ENCODE measurements at places on chromosomes 2 and 18.

DNA sequence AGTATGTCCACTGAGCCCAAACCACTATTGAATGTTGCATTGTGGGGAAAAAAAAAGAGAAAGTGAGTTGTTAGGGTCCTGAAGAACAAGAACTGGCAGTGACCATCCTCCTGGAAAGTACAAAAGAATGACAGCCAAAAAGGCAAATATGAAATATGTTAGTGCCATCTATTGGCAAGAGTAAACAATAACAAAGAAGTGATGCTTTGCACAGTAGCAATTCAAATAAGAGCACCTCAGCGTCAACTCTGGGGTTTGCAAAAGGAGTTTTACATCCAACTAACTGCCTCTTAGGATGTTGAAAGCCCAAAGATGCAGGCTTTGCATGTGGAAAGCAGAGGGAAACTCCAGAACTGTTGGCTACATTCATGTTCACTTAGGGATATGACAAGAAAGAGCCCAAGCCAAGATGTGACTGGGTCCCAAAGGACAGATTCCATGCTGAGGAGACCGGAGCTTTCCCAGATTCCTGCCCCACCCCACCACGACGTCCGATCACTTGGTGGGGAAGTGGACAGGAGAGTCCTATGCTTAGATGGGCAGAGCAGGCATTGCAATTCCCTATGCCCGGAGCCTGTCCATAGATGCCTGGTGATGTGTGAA is 15.6 kb downstream of the TRABD2A start:
- DNase-seq = no peak

DNA sequence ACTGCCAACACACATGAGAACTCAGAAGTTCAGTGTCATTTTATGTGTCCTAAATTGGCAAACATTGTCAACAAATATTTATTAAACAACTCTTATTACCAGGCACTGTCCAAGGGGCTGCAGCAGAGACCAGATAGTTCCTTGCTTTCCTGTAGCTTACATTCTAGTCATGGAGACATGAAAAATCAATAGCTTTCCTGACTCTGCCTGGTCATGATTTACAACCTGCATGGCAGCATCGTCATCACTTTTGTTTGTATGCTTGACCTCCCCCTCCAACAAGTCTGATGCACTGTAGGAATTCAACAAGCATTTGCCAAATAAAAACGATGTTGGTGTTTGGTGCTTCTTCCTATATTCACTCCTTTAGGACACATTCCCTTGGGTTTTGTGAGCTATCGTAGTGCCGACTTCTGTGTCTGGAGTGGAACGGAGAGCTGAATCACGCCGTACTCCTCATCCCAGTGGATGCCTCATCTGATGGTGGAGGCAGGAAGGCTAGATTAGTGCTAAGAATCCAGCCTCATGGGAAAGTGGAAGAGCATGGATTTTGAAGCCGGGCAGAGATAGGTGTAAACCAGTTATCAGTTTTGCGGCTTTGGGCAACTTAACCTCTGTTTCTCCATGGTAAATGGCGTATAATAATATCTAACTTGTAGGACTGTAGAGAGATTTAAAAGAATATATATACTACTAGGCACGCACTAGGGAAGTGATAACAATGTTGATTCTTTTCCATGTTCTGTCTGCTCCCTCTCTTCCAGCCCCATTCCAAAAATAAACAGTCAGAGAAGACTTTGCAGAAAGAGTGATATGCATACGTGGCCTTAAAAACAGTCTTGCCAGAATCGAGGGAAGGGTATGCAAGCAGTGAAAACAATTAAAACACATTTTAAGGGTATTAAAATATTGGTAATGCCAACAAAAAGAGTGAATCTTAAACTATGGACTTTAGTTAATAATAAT is 120.5 kb upstream of the ZFP36L2 start:
- DNase-seq = no peak

DNA sequence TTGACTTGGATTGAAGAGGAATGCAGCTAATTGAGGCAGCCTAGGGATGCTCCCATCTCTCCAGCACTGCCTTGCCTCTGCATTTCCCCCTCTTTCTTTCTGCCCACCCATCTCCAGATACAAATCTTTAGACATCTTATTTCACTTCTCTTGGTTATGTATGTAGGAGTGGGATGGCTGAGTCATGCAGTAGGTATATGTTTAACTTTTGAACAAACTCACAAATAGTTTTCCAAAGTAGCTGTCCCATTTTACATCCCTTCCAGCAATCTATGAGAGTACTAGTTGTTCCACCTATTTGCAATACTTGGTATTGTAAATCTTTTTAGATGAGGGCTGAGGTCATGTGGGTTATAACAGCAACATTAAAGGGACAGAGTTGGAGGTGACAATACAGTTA is 329.9 kb downstream of the DYSF start:
- DNase-seq = no peak

- DNase-seq = no peak
Observed at GRCh38 chr18:50748243-50749229, 71.3 kb downstream of the MRO start.

GRCh38 chr2:219668316-219668715 is 40.9 kb downstream of the SLC4A3 start:
- no peak for DNase-seq

- no peak for DNase-seq
Observed at GRCh38 chr2:221571551-221572218, 419 bp downstream of the EPHA4 start.

- DNase-seq = no peak
Observed at GRCh38 chr2:99403084-99403483, 65.9 kb downstream of the EIF5B start.

- DNase-seq = no peak
Observed at GRCh38 chr2:202486351-202486750, 110.2 kb downstream of the BMPR2 start.

- no peak for DNase-seq
Observed at GRCh38 chr18:42187611-42188380, 232.8 kb downstream of the PIK3C3 start.

GRCh38 chr2:144374163-144374661 is 145.7 kb downstream of the ZEB2 start:
- no peak for DNase-seq

GRCh38 chr18:31247574-31248199 is 70.3 kb upstream of the DSG1 start:
- DNase-seq = no peak

- no peak for DNase-seq
Observed at GRCh38 chr18:6004683-6005082, 109.4 kb upstream of the TMEM200C start.

- no peak for DNase-seq
Observed at GRCh38 chr2:45382744-45383143, 228.3 kb downstream of the SRBD1 start.

- DNase-seq = no peak
Observed at GRCh38 chr2:1407950-1408675, 5.2 kb upstream of the TPO start.

GRCh38 chr2:28604284-28604843 is 108.5 kb downstream of the PLB1 start:
- no peak for DNase-seq

- DNase-seq = no peak
Observed at GRCh38 chr18:35110059-35110458, 68.8 kb downstream of the MAPRE2 start.

DNA sequence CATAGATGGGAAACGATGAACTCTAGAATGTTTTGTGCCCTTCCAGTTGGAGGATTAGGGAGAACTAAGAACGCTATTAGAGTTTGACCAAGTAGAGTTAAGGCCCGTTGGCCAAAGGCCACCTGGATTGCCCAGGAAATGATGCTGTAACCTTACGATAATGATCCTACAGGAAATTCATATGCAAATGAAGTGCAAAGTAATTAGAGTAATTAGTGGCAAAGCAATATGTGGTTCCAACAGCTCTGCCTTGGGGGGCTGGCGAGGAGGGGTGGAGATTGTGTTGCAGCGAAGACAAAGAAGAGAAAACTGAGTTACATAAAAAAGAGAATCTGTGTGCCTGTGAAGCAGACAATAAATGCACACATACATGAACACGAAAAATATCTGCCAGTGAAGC is 61.5 kb upstream of the BOD1L2 start:
- no peak for DNase-seq

DNA sequence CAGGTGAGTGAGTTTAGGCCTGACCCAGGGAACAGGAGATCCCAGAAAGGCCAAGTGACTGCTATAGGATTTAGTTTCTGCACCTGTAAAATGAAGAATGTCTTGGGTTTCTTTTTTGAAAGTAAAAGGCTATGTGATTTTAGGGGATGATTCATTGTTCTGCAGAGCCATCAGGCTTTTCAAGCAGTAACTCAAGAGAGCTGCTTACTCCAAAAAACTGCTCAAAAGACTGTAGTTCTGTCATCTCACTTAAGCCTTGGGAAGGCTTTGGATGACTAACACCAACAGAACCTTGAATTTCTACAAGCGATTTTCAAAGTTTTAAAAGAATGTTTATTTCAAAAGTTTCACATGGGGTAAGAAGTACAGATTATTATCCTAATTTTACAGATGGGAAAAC is 165.1 kb downstream of the HAUS1 start:
- DNase-seq = no peak

DNA sequence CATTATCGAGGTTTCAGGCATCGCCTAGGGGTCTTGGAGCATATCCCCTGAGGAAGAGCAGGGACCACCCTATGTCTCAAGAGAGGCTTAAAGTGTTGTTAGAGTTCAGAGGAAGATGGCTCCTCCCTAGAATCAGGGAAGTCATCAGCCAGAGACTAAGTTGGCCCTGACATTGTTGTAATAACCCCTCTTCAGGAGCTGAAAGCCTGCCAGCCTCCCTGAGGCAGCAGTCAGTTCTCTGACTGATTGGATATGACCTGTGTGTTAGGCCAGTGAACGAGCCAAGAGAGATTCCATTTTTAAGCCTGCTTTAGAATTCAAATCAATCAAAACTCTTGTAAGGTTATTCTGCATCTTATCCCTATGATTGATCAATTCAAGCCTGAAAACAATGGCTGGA is 34.9 kb downstream of the ARHGAP28 start:
- no peak for DNase-seq

GRCh38 chr18:37698508-37699040 is 133.0 kb upstream of the CELF4 start:
- no peak for DNase-seq
